Smooth muscle cell of the brain vasculature (primary cell): ENCODE measurements at places on chromosomes 13 and 19.

DNA sequence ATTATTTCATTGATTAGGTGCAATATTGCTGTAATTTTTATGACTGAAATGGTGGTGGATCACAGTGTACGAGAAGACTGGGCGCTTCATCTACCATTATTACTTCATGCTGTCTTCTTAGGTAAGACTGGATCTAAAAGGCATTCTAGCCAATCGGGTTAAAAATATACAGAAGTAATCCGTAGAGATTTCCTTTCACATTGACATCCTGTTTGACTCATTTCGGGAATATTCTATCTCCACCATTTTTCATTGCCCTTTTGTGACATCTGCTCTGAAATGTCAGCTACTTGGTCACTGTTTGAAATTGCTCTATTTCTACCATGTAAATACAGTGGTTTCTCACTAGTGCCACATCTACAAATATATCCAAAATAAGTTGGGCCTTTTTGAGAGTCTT, 90.2 kb downstream of the ZAR1L start:
- DNase-seq: no peak

GRCh38 chr13:80360453-80360800, 19.5 kb upstream of the SPRY2 start:
- no peak for DNase-seq

- DNase-seq: no peak
Measured at GRCh38 chr13:99505814-99506269, 4.6 kb downstream of the TM9SF2 start.

GRCh38 chr19:16541526-16542044, 652 bp downstream of the CHERP start:
- no peak for DNase-seq

- DNase-seq: no peak
Measured at GRCh38 chr13:29383476-29383875, 212.0 kb downstream of the SLC7A1 start.

DNA sequence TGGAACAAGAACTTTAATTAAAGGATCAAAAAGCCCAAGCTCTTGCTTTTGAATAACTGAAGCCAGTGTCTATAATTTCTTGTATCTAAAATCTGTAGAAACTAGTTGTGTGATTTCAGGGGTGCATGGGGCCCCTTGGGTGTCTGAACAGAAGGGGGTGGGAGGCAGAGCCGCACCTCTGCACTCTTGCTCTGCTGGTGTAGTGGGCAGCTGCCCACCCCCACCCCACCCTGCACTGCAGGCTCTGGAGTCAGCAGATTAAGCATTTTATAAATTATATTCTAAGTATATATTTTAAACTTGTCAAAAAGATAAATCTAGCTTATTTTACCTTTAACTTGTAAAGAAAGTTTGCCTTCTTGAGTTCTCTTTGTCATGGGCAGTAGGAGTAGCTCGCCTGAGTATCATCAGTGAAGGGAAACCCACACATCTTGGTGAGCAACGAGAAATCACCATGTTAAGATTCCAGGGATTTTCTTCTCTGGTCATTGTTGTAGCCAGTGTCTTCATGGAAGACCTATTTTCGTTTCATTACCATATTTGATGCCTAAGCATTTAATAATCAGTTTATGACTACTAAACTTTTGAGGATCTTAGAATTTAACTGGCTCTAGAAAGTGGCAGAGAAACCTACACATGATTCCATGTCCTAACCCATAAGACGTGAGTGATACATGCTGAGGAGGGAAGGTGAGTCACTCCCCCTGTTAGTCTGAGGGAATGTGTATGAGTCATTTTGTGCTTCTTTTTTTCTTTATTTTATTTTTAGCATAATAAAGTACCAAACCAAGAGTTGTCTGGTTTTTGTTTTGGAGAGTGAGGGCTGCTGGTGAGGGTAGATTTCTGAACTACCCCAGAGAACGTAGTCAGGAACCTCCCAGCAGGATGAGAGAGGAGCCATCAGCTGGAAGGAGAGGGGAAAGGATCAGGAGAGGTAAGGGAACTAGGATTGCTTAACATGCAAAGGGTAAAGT, 7.7 kb downstream of the UBE2L5 start:
- peak; percentile 63 for DNase-seq

DNA sequence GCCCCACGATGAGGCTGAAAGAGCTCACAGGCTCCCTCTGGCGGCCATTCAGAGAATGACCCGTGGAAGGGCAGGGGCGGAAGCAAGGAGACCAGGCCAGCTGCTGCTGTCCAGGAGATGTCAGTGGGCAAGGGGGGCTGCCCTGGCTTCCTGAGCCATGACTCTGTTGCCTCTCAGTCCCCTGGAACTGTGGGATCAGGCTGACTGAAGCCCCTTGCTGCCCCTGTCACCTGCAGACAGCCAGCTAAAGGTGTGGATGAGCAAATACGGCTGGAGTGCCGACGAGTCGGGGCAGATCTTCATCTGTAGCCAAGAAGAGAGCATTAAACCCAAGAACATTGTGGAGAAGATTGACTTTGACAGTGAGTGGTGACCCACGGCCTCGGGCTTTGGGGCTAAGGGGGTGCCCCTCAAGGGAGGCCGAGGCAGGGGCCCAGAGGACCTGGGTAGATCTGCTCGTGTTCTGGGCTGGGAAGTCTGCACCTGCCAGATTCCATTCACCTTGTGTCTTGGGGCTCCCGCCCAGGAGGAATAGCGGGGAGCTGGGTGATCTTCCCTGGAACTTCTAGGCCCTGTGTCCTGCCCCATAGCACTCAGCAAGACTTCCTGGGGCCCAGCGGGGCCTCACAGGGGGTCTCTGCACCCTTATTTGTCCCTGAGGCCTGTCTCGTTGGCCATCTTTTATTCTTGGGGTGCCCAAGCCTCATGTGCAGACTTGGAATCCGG, 12.5 kb upstream of the ACTN4 start:
- DNase-seq: no peak

DNA sequence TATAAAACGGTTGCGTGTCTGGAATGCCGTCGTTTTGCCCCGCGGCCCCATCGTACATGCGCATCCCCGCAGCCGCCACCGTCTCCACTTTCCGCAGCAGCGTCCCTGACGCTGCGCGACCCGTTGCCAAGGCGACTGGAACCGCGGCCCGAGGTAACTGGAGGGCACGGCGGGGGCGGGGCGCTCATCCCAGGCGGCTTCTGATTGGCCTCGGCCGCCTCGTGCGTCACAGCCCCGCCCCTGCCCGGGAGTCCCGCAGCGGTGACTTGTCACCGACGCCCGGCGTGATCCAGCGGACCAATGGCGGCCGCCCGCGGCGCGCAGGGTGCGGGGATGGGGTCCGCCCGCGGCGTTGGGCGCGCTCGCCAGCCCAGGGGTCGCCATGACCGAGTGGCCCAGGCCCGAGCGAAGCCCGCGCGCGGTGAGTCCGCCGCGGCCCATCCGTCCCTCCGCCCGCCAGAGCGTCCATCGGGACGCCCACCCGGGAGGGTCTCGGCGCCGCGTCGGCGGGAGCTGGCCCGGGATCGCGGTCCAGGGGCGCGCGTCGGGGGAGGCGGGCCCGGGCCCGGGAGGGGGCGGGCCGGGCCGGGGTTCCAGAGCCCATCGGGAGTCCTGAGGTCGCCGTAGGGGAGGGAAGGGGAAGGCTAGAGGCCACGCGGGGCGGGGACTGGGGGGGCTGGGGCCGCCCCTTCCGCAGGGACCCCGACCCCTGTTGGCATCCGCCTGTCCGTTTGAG, at the start of gene ZSCAN1:
Gene ZSCAN1 (plus strand): TSS at position 285 of the 736 bp plus-strand sequence. CDS start 3,812 bp downstream, outside the sequence.
- peak; percentile 9 for DNase-seq

DNA sequence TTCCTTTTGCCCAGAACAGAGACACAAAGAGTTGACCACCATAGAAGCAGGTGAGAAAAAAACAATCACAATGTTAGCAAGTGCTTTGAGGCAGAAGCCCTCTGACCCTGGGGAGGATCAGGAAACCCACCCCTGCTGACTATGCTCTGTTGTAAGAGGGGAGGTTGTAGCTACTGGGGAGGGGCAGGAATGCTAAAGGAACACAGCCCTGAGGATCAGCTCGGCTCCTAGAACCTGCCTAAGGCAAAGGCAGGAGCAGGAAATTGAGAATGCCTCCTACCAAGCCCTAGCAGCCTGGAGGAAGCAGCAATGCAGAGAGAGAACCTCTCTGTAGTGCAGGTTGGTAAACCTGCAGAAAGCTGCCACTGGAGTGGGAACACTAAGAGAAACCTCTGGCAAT, 624.0 kb upstream of the KLF12 start:
- no peak for DNase-seq

DNA sequence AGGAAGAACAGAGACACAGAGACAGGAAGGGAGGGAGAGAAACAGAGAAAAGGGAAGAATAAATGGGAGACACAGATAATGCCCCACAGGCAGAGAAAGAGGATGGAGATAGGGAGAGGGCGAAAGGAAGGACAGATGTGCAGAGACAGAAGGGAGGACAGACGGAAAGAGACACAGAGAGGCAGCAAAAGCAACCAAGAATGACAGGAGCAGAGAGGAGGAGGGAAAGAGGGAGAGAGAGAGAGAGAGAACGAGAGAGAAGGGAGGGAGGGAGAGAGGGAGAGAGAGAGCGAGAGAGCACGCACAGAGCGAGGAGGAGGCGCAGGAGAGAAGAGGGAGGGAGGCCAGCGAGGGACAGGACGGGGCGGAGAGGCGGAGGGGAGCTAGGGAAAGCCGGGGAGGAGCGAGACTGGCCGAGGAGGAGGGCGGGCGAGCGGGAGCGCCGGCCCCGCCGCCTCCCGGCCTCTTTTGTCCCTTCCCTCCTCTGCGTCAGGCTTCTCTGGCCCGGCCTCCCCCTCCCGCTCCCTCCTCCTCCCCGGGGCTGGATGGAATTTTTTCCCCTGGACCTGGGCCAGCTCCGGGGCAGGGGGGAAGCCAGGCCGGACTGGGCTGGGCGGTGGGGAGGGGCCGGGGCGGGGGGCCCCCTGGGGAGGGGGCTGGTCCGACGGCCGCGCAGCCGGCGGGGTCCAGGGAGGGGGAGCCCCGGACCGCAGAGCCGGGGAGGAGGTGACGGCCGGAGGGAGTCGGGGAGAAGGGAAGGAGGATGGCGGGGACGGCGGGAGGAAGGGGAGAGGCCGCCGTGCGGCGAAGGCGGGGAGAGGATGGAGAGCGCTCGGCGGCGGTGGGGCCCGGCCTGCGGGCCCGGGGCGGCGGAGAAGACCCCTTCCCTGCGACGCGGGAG, 4.2 kb upstream of the SPACA6 start:
- DNase-seq: peak; percentile 86

- no peak for DNase-seq
Measured at GRCh38 chr13:73141292-73141771, 82.5 kb downstream of the KLF5 start.
